Stimulated activated CD8-positive, alpha-beta memory T cell treated with anti-CD3 and anti-CD28 coated beads, Interleukin-4, amount 100 ng/mL, for 1 hour (primary cell): ENCODE measurements at places on chromosomes 5 and 9.

- DNase-seq: no peak
Observed at GRCh38 chr5:154078272-154078671, 39.5 kb downstream of the MFAP3 start.

DNA sequence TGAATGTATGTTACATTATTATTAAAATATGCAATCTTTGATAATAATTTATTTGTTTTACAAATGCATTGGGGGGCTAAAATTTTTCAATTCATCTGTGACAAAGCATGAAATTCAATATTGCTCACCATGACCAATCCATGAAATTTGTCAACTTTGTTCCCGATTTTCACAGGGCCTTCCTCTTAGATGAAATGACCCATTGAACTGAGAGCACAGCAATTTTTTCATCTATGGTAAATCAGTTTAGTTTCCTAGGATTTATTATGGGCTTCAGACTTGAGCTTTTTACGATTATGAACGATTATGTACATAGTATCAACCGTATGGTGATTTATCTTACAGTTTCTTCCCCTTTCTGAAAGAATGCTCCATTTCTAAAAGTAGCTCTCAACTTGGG is 157.3 kb downstream of the KIAA0825 start:
- DNase-seq: no peak

GRCh38 chr9:95268681-95269080 is 48.8 kb downstream of the FANCC start:
- no peak for DNase-seq

DNA sequence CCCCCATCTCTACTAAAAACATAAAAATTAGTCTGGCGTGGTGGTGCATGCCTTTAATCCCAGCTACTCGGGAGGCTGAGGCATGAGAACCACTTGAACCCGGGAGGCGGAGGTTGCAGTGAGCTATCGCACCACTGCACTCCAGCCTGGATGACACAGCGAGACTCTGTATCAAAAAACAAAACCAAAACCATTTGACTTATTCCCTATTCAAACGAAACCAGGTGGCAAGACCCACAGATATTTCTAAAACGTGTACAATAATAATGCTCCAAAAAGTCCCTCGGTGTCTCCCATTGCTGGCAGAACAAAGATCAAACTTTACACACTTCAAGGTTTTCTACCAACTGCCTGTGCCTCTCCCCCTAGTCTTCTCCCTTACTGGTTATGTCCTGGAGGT is 29.8 kb downstream of the HMGCR start:
- DNase-seq: no peak

GRCh38 chr9:95508968-95509850 is 7.6 kb downstream of the PTCH1 start:
- DNase-seq: peak; percentile 44

DNA sequence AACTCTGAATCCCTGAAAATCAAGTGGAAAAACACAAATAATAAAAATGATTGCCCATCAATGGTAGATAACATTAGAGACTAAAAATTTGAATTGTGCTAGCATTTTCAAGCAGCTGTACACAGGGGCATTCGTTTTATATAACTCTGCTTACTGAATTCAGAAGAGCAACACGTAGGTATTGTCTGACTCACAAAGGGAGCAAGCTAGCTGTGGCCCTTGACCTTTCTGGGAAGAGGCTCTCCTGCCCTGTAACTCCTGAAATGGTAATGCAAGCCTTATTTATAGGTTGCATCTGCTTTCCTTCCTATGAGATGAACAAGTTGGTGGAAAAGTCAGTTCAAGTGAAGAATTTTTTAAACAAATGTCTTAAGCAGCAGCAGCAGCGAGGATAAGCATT is 218.7 kb upstream of the EFNA5 start:
- DNase-seq: no peak

DNA sequence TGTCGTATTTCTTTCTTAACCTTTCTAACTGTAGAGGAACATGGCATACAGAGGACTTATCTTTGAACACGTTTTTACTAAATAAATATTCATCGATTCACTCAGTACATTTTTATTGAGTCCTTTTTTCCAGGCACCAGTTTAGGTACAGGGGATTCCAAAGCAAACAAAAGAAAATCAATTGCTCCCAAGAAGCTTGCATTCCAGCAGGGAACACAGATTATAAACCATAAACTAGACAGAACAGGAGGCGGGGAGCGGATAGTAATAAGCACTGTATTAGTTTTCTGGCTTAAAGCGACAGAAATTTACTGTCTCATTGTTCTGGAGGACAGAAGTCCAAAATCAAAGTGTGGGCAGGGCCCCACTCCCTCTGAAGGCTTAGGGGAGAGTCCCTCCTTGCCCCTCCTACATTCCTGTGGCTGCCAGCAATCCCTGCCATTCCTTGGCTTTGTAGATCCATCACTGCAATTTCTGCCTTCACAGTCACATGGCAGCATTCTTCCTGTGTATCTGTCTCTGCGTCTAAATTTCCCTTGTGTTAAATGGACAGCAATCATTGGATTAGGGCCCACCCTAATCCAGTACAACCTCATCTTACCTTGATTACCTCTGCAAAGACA is 115.5 kb downstream of the COL23A1 start:
- DNase-seq: no peak

DNA sequence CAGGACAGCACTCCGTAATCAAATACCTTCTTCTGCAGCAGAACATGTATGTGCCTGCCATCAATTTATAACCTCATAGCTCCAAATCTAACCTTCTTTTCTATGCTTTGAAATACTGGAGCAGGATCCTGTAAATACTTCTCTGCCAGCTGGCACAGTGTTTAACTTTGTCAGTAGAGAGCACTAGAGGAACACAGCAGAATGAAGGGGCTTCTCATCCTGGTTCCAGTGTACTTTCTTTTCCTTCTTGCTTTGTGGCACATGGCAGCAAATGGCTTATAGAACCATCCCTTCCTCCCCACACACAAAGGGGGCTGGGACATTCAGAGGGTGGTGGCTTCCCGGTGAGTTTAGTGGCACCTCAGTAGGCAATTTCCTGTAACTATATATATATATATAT is 3.8 kb upstream of the FBXW11 start:
- no peak for DNase-seq

GRCh38 chr5:13354611-13355010 is 589.9 kb downstream of the DNAH5 start:
- no peak for DNase-seq

DNA sequence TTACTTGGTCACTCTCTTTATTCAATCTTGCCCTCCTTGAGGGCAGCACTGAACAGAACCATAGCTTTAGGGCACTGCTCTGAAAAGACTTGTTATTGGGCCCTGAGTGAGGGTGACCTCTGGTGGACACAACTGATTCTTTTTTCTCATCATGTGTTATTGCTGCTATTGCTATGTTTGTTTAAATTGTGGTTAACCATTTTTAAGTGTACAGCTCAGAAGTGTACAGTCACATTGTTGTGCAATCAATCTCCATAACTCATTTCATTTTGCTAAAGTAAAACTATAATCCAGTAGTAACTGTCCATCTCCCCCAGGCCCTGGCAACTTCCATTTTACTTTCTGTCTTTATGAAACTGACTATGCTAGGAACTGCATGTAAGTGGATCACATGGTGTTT is 351.1 kb upstream of the RIOK2 start:
- no peak for DNase-seq

DNA sequence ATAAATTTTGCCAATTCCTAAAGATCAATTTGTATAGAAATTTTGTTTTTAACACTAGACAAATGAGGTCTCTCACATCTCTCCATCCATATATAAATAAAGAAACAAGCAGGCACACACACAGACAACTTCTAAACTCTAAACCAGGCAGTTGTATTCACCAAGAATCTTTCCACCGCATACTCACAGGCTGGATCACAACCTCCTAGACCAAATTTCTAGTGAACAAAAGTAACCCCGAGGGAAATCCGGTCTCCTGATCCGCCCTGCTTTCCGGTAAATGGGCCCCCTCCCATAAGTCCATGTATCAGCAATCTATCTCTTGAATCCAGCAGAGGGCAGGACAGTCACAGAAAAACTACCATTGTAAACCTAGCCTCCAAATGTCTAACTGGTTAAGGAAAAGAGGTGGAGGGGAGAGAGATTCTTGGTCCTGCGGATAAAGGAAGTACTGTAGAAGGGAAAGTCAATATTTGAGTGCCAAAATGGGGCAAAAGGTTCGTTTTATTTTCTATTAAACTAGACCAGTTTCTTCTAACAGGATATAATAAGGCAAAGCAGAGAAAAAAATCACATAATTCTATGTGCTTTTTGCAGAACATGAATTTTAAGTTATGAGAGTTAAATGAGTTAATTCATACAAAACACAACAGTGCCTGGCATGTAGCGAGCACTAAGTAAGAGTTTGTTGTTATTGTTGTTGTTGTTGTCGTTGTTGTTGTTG is 4.8 kb upstream of the SMU1 start:
- DNase-seq: peak; percentile 5

GRCh38 chr9:35726931-35727330 is 5.1 kb downstream of the TLN1 start:
- no peak for DNase-seq

- no peak for DNase-seq
Observed at GRCh38 chr9:135020481-135021392, 66.7 kb upstream of the OLFM1 start.

- no peak for DNase-seq
Observed at GRCh38 chr5:73989956-73990355, 364.0 kb downstream of the ARHGEF28 start.

DNA sequence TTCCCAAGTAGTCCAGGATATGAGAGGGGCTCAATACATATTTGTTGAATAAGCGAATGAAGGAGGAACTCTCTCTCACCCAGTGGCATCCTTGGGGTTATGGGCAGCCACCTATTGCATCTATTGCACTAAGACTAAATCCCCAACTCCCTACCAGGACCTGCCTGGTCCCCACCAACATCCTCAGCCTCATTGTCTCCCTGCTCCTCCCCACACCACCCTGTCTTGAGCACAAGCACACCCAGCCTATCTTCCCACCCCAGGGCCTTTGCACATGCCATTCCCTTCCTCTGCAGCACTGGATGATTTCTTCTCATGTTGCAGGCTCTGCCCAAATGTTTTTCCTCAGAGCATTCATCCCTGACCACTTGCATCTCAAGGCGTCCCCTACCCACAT is 133.8 kb downstream of the BARX1 start:
- no peak for DNase-seq

GRCh38 chr5:18393565-18394442 is 759.5 kb downstream of the TAF11L14 start:
- DNase-seq: no peak

DNA sequence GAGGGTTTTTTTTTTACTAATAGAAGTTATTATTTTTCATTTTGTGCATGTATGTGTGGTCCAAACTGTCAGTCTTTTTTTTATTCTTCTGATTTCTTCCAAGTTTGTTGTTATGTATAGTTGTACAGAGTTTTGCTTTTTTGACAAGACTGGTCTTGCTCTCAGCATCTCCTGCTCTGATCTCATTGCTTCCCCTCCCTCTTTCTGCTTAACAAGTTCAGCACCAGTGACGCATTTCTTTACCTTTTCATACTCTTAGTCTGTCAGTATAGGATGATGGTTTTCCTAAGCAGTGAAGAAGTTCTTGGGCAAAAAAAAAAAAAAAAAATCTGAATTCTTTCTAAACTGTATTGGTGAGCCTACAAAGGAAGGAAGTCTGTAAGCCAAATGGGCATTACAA is 135.1 kb downstream of the CD180 start:
- DNase-seq: no peak

DNA sequence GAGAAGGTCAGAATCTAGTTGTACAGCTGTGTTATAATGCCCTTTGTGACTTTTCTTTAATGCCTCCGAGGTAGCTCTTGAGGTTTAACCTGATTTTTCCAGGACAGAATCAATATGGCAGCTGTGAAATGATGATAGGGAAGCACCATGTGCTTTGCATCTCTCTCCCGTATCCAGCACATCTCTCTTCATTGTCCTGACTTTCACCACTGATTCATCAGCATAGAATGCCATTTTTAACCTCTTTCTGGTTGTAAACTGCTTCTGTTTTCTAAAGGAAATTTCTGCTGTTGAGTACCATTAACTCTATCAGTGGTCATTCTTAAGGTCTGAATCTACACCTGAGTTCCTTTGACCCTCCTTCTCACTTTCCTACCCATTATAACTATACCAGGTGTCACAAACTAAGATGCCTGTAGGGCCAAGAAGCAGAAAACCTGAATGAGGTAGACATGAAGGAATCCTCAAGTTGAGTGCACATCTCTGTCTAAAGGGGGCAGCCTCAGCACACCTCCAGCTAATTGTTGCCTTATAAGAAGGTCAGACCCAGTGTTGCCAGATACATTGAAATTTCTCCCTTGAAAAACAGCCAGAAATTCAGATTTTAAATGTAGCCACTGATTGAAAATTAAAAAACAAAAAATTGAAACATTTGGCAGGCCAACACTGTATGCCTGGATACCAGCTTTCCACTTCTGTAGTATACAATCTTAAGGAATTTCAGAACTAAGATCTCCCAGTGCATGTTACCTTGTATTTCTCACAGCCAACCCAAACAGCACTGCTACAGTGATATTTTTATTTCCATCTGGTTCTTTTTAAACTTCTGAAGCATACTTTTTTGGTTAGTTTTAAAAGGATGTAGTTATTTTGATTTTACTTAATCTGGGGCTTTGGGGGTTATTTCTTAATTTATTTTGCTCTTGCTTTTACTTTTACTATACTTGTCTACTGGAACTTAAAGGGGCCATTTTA is 35.8 kb upstream of the TLX3 start:
- no peak for DNase-seq

DNA sequence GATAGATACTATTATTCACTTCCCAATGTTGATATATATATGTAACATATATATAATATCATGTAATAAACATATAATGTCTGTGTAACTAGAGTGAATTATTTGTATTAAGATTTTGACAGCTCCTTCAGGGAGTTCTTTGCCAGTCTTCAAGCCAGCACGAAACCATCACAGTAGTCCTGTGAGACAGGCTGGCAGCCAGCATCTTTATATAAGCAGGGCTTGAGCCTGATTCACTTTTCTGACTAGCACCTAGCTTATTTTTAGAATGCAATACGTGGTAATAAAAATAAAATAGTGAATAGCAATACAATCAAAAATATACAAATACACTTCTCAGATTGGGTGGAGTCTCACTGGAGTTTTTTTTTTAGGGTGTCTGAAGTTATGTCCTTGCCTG is 20.7 kb upstream of the GDA start:
- DNase-seq: no peak

DNA sequence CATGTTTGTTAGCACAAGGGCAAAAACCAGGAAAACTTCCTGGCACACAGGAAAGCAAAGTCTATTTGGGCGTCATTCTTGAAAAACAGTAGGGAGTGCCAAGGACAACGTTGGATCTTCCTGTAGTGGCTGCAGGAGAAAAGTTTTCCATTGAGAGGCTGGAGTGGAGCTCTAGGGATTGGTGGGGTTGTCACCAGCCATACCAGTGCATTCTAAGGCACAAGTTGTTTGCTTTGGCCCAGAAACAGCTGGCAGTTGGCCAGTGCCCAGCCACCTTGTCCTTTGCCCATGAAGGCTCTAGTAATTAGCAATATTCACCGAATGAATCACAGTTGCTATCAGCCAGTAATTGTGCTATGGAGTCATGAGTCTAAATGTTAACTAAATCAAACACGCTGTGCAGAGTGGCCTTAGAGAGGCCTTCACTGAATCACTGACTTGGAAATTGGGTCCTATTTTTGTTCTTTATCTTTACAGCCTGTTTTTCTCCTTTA is 26.4 kb downstream of the TNFSF15 start:
- no peak for DNase-seq
